ENCODE measurements at places on chromosomes 2 and 18. TPM values are rescaled to one million over a fixed set of nuclear protein-coding genes. Genes with fewer than 3 reads are reported as not detected.

GRCh38 chr2:239093952-239094351, 246.1 kb downstream of the TWIST2 start:
- H3K27ac ChIP-seq: no peak overlapping the region
- no peaks in the 10 kb centered on the region for H3K27me3 ChIP-seq
- no peak overlapping the region for H3K4me3 ChIP-seq
- no peak for DNase-seq
- no peaks in the 10 kb centered on the region for H3K36me3 ChIP-seq
- H3K4me1 ChIP-seq: no peaks in the 10 kb centered on the region

COLEC12 gene
- 1.9 TPM for total RNA-seq

DNA sequence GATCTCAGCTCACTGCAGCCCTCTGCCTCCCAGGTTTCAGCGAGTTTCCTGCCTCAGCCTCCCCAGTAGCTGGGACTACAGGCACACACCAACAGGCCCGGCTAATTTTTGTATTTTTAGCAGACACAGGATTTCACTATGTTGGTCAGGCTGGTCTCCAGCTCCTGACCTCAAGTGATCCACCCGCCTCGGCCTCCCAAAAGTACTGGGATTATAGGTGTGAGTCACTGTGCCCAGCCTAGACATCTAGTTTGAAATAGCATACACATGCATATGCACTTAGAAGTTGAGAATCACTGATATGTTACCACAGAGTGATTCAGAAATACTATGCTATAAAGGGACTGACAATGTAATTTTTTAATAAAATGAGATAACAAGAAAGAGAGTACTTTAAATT, 69.8 kb upstream of the CDKL4 start:
- H3K27ac ChIP-seq: no peak overlapping the region
- no peaks in the 10 kb centered on the region for H3K4me1 ChIP-seq
- H3K27me3 ChIP-seq: no peaks in the 10 kb centered on the region

- no peaks in the 10 kb centered on the region for H3K36me3 ChIP-seq
- DNase-seq: no peak
- H3K27me3 ChIP-seq: no peaks in the 10 kb centered on the region
- H3K4me1 ChIP-seq: no peaks in the 10 kb centered on the region
- H3K27ac ChIP-seq: no peak overlapping the region
- no peak overlapping the region for H3K4me3 ChIP-seq
Measured at GRCh38 chr2:185219981-185220380, 518.6 kb upstream of the FSIP2 start.

ALMS1 gene
- total RNA-seq: 32.1 TPM

MAP4K3 gene
- 129 TPM for total RNA-seq

DNA sequence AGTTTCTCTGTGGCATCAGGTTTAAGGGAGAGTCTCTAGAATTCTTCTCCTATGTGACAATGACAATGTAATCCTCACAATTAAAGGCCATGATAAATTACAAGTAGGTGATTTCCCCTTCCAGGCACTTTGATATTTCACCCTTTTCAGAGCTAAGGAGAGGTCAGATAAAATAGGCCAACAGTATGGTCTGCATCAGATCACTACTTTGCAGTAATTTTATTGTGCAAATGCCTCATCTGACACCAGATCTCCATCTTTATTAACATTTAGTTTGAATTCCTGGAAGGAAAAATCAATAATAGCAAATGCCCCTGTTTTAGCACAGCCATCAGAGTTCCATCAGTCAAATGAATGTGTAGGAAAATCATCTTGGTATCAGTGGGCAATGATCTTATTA, 72.8 kb upstream of the RAB27B start:
- no peaks in the 10 kb centered on the region for H3K36me3 ChIP-seq
- no peak overlapping the region for H3K27ac ChIP-seq
- H3K27me3 ChIP-seq: no peaks in the 10 kb centered on the region
- peaks cover 8% of the 10 kb centered on the region for H3K4me1 ChIP-seq

GRCh38 chr2:174581491-174581890, 16.1 kb downstream of the WIPF1 start:
- H3K27me3 ChIP-seq: no peaks in the 10 kb centered on the region
- no peaks in the 10 kb centered on the region for H3K36me3 ChIP-seq
- no peak for DNase-seq
- no peaks in the 10 kb centered on the region for H3K4me1 ChIP-seq
- H3K4me3 ChIP-seq: no peak overlapping the region

- no peak overlapping the region for H3K4me3 ChIP-seq
- DNase-seq: no peak
- no peaks in the 10 kb centered on the region for H3K36me3 ChIP-seq
- H3K27ac ChIP-seq: no peak overlapping the region
Measured at GRCh38 chr2:215439980-215440512, 4.2 kb upstream of the FN1 start.

COL3A1 gene
- total RNA-seq: 103 TPM

- no peak overlapping the region for H3K27ac ChIP-seq
- no peaks in the 10 kb centered on the region for H3K36me3 ChIP-seq
- no peak overlapping the region for H3K4me3 ChIP-seq
Measured at GRCh38 chr2:149112713-149113112, 74.2 kb downstream of the LYPD6B start.

IL1A gene
- total RNA-seq: not detected

- H3K27ac ChIP-seq: no peak overlapping the region
- no peaks in the 10 kb centered on the region for H3K27me3 ChIP-seq
- no peak for DNase-seq
- H3K4me1 ChIP-seq: no peaks in the 10 kb centered on the region
- H3K4me3 ChIP-seq: no peak overlapping the region
Measured at GRCh38 chr2:160180172-160180571, 19.9 kb downstream of the ITGB6 start.

MYOM1 gene
- 8.3 TPM for total RNA-seq

PTPRN gene
- 2.6 TPM for total RNA-seq

DNA sequence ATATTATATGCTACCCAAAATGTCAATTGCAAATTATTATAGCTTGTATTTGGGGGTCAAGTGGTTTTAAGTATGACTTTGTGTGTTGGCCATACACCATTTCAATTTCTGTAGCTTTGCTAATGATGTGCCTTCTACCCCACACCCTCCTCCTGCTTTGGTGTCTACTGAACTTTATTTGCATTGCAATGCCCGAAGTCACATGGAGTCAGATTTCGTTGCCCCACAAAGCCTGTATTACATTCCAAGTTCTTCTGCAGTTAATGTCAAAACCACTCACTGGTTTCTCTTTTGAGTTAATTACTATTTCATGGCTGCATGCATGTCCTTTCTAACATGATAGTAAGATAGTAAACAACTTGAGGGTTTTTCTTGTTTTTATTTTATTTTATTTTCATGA, 528.9 kb downstream of the RIT2 start:
- H3K36me3 ChIP-seq: no peaks in the 10 kb centered on the region
- no peaks in the 10 kb centered on the region for H3K27me3 ChIP-seq
- H3K27ac ChIP-seq: no peak overlapping the region

KCNJ3 gene
- total RNA-seq: 0.40 TPM

CNDP1 gene
- not detected for total RNA-seq

ZC3H6 gene
- 2.8 TPM for total RNA-seq

CHRND gene
- total RNA-seq: not detected

DNA sequence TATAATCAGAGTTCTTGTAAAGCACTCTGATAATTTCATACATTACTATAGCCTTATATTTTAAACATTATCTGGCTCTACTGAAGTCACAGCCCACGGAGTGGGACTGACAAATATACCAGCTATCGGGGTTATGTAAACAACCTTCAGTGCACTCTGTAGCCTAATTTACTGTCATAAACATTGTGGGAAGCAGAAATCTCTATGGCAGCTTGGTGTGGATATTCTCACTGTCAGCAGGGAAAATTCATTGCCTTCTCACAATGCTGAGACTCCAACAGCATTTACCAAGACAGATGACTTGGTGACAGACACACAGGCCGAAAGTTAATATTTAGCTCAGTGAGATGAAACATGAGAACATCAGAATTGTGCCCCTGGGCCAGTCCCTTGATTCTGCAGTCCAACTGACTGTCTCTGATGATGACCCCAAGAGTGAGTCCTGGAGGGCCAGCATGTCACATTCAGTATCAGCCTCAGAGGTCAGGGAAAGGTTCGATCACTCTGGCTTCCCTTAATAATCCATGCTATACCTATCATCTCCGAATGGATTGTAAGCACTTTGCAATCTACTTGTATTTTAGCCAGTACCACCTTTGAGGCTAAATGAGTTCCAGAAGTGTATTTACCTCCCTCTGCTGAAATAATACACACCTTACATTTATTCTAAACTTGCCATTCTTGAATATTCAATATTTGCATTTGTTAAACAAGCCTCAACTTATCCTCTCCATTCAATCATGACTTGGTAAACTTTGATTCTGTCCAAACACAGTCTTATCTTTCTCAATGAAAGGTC, 146.2 kb upstream of the OSR1 start:
- no peak overlapping the region for H3K27ac ChIP-seq
- no peaks in the 10 kb centered on the region for H3K36me3 ChIP-seq
- H3K4me1 ChIP-seq: peaks cover 4% of the 10 kb centered on the region
